ENCODE measurements at places on chromosomes 16 and 17. TPM values are rescaled to one million over a fixed set of nuclear protein-coding genes. Genes with fewer than 3 reads are reported as not detected.
A peak's percentile ranks its signal among the peaks of the same experiment; 100 is the strongest.

DNA sequence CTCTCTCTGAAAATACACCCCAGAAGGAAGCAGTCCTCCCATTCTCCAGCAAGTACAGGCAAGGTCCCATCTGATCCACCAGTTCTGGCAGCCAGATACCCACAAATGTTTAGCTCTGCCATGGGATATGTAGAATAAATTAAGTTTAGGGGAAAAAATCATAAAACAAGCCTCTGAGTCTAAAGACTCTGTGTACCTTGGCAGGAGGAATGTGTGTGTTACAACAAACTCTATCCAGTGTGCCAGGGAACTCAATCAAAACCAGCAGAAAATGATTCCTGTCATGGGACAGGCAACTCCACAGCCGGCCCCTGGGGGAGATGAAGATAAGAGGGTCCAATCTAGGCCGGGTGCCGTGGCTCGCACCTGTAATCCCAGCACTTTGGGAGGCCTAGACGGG is 73.4 kb downstream of the MRM3 start:
- H3K27ac ChIP-seq, result peak overlapping the region; percentile 14
- H3K27me3 ChIP-seq, result no peaks in the 10 kb centered on the region
- H3K36me3 ChIP-seq, result no peaks in the 10 kb centered on the region
- H3K4me1 ChIP-seq, result peaks cover 28% of the 10 kb centered on the region
- DNase-seq, result no peak
- H3K4me3 ChIP-seq, result no peak overlapping the region

- H3K36me3 ChIP-seq, result no peaks in the 10 kb centered on the region
- H3K27ac ChIP-seq, result no peak overlapping the region
- H3K4me1 ChIP-seq, result no peaks in the 10 kb centered on the region
- no peaks in the 10 kb centered on the region for H3K27me3 ChIP-seq
- no peak for DNase-seq
Measured at GRCh38 chr16:17830651-17831050, 359.9 kb upstream of the XYLT1 start.

DNA sequence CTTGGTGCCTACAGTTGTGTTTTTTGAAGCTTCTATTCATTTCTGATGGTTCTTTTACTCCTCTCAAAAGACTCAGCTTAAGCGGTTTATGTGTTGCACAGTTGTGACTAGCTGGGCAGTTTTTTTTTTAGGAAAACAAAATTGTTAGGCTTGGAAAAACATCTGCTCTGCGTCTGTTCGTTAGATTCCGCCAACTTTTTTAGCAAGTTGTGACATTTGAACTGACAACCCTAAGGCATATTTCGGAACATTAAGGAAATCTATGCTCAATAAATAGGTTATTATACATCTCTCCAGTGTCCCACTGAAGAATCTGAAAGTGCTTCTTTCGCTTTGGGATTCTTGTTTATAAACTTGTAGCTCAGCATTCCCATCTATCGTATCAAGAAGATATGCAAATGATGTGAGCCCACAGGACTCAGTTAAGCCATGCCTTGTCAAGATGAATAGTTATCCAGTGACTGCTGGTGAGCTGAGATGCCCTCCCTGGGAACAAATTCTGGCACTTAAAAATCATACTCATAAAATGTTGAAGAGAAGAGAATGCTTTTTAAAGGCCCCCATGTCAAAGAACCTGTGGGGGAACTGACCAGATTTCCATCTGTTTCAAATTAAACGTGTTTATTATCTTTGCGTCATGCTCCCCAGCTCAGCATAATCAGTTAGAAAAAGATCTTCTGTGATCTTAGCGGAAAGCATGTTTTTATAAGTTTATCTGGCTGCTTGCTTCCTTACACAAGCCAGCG is 109.0 kb upstream of the FAM20A start:
- peak overlapping the region; percentile 2 for H3K27ac ChIP-seq
- no peak for DNase-seq
- no peaks in the 10 kb centered on the region for H3K4me1 ChIP-seq
- H3K27me3 ChIP-seq, result no peaks in the 10 kb centered on the region
- no peaks in the 10 kb centered on the region for H3K36me3 ChIP-seq

Gene OTOP2
- total RNA-seq, result not detected

DNA sequence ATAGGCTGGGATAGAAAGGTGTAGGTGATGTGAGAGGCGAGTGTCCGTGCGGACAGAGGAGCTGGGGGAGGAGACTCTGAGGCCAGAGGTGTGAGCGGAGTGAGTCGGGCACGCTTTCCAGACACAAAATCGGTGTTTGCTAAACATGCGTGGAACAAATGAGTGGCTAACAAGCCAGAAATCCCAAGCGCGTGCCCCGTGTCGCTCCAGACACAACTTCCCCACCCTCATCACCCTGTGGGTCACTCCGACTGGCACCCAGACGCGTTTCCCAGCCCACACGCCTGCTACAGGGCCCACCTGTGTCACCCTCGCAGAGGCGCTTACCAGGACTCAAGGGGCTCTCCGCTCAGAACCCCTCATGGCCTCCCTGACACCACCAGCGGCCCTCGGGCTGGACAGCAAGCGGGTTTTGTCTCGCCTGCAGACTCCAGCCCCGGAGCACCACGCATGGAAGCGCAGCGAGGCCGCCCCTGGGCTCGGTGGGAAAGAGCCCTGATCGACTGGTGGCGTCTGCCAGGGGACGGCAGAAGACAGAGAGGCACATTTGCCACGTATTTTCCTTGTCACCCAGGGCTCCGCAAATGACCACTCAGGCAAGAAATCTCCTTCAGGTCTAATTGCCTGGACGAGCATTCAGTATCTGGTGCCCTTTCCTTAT is 6.0 kb upstream of the RPH3AL start:
- H3K4me1 ChIP-seq, result peaks cover 12% of the 10 kb centered on the region
- H3K27ac ChIP-seq, result no peak overlapping the region
- DNase-seq, result no peak
- no peaks in the 10 kb centered on the region for H3K36me3 ChIP-seq
- no peak overlapping the region for H3K4me3 ChIP-seq

DNA sequence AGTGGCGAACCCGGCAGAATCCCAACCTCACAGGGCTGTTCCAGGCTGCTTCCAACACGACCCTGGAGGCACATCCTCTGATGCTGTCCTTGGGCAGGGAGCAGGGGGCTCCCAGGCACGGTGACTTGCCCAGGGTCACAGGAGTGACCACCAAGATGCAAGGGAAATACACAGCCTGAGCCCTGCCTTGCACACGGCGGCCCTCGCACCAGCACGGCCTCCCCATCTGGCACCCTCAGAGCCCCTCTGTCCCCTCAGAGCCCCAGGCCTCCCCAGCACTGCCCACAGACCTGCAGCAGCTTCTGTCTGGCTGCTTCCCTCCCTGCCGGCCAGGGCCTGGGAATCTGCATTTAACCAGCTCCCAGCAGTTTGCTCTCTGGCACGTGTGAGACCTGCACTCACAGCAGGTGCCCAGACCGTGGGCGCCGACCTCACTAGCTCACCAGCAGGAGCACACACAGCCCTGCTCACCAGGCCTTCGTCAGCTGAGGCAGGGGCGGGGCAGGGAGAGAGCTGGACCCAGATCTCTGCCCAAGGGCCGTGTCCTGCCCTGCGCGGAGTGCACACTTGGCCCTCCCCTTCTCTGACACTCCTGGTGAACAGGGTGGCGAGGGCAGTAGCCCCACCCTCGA is 29.7 kb upstream of the ZC3H18 start:
- H3K36me3 ChIP-seq, result peaks cover 4% of the 10 kb centered on the region
- no peaks in the 10 kb centered on the region for H3K27me3 ChIP-seq
- peaks cover 21% of the 10 kb centered on the region for H3K4me1 ChIP-seq
- no peak overlapping the region for H3K27ac ChIP-seq
- peak; percentile 24 for DNase-seq
- H3K4me3 ChIP-seq, result no peak overlapping the region

- no peaks in the 10 kb centered on the region for H3K36me3 ChIP-seq
- peak; percentile 64 for DNase-seq
Measured at GRCh38 chr16:9033125-9033830, 58.2 kb upstream of the HAPSTR1 start.

DNA sequence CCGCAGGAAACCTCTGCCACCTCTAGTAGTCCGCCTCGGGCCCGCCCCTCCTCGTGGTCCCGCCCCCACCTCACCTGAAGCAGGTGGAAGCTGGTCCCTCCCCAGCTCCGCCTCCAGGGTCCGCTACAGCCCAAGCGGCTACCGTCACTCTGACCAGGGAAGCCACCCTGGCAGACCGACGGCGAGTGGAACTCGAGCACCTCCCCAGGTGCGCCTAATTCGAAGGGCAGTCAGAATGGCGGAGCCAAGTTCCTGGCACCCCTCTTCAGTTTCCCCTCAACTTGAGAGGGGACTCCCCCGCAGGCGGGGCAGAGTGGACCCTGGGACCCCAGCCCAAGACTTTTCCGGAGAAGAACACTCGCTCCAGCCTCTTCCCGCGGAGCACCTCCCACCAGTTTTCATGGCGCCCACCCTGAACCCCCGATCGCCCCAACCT is 507 bp downstream of the FHOD1 start:
- peak overlapping the region; percentile 83 for H3K4me3 ChIP-seq
- H3K27ac ChIP-seq, result peak overlapping the region; percentile 89
- peaks cover 39% of the 10 kb centered on the region for H3K27me3 ChIP-seq

DNA sequence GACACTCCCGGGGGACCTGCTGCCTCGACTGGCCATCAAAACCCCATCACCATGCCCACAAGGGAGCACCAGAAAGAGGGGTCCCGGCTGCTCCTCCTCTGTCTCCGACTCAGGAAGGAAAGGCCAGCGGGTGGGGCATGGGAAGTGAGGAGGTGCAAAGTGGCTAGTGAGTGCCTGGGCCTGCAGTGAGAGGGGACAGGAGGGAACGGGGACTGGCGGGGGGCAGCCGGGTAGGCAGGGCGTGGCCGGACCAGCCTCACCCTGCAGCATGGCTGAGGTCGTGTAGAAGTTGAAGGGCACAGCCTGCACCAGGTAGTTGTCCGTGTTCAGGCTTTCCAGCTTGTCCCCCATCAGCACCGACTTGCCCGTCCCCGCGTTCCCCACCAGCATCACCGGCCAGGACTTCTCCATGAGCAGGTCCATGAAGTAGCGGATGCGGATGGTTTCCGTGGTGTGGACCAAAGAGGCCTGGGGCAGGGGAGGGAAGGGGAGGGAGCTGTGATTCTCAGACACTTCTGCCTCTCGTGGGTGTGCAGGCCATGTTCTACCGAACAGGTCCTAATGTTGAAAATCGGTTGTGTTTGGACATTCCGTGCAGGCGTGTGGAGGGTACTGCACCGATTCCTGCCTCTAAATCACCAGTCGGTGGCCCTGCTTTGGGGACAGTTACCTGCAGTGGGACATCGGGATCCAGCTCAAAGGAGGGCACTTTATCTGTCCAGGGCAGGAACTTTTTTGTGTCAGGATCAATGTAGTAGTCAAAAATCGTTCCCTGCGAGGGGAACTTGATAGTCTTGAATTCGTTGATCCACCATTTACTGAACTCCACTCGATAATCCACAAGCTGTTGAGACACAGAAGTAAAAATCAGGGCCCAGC is 91.7 kb downstream of the DNAH17 start:
- H3K27ac ChIP-seq, result no peak overlapping the region
- H3K4me1 ChIP-seq, result peaks cover 7% of the 10 kb centered on the region
- no peaks in the 10 kb centered on the region for H3K36me3 ChIP-seq

DNA sequence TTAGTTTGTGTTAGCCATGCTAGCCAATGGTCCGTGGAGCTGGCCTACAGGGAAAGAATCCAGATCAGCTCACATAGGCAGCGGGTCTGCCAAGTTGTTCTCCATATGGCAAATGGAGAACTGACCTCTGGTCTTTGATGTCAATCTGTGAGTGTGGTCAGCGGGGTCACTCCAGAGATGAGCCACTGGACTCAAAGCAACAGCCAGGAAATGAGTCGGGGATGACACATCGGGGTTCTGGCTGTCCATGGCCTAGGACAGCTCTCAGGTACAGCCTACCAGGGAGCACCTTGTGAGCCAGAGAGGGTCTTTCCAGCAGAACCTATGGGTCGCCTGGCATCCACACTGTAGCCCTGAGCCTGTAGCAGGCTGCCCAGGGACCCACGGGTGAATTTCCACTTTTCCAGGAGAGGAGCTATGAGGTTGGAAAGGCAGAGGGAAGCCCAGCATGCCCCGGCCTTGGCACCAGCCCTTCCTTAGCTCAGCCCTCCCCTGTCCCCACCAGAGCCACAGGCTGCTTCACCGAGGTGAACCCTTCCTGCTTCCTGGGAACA is 203.0 kb upstream of the TNRC6C start:
- H3K27me3 ChIP-seq, result no peaks in the 10 kb centered on the region
- no peaks in the 10 kb centered on the region for H3K36me3 ChIP-seq
- no peaks in the 10 kb centered on the region for H3K4me1 ChIP-seq
- no peak overlapping the region for H3K27ac ChIP-seq

Gene ZC3H7A
- 57.7 TPM for total RNA-seq

- no peak overlapping the region for H3K4me3 ChIP-seq
- no peaks in the 10 kb centered on the region for H3K4me1 ChIP-seq
- H3K27me3 ChIP-seq, result no peaks in the 10 kb centered on the region
- no peak overlapping the region for H3K27ac ChIP-seq
- no peak for DNase-seq
Measured at GRCh38 chr17:661509-661908, 53.1 kb downstream of the VPS53 start.

GRCh38 chr17:55794725-55795482 is 44.1 kb downstream of the PCTP start:
- no peak overlapping the region for H3K27ac ChIP-seq
- no peaks in the 10 kb centered on the region for H3K27me3 ChIP-seq
- no peak overlapping the region for H3K4me3 ChIP-seq
- no peaks in the 10 kb centered on the region for H3K4me1 ChIP-seq

DNA sequence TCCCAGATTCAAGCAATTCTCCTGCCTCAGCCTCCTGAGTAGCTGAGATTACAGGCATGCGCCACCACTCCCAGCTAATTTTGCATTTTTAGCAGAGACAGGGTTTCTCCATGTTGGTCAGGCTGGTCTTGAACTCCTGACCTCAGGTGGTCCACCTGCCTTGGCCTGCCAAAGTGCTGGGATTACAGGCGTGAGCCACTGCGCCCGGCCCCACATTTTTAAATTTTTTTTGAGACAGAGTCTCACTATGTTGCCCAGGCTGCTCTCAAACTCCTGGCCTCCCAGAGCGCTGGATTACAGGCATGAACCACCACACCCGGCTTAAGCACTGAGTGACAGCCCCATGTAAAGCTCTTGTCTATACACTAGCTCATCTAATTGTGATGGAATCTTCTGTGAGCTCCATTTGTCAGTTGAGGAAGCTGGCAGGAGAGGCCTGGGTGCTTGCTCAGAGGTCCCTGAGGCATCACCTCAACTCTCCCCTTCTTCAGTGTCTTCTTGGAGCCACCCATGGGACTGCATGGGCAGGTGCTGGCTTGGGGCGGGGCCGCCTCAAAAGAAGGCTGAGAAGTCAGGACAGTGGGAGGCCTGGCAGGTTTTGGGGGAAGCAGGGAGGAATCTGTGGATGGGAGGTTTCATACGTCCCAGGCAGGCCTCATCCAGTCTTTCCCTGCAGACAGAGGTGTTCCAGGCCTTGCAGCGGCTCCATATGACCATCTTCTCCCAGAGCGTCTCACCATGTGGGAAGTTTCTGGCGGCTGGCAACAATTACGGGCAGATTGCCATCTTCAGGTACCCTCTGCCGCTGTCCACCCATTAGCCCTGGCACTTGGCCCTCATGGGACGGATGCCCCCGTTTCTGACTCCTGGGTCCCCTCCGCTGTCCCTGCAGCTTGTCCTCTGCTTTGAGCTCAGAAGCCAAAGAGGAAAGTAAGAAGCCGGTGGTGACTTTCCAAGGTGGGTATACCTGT is 1.5 kb downstream of the THOC6 start:
- no peak for DNase-seq
- H3K27ac ChIP-seq, result no peak overlapping the region
- peak overlapping the region; percentile 70 for H3K4me3 ChIP-seq
- H3K4me1 ChIP-seq, result peaks cover 73% of the 10 kb centered on the region
- peaks cover 12% of the 10 kb centered on the region for H3K27me3 ChIP-seq

Measured in stomach (tissue), 19 donors.